ENCODE measurements at places on chromosomes 3 and 15.
A peak's percentile ranks its signal among the peaks of the same experiment; 100 is the strongest.

GRCh38 chr3:11140030-11140712 lies 14.1 kb upstream of the HRH1 start:
- DNase-seq, result peak; percentile 62

- no peak for DNase-seq
Measured at GRCh38 chr3:66527246-66527645, 26.4 kb upstream of the LRIG1 start.

DNA sequence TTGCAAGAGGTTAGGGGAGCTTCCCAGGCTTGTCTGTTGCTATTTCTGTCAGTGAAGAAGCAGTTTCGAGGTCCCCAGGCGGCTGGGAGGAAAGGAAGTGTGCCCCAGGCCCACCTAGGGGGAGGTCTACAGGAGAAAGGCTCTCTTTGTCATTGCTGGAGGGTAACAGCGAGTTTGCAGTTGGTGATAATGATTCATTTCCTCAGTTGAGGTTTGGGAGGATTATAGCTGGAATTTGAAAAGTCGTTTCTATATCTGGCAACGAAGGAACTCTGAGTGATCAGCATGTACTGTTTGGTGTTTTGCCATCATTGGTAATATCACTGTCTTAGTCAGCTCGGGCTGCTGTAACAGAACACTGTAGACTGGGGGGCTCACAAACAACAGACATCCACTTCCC lies 65.5 kb upstream of the UBE3A start:
- no peak for DNase-seq

DNA sequence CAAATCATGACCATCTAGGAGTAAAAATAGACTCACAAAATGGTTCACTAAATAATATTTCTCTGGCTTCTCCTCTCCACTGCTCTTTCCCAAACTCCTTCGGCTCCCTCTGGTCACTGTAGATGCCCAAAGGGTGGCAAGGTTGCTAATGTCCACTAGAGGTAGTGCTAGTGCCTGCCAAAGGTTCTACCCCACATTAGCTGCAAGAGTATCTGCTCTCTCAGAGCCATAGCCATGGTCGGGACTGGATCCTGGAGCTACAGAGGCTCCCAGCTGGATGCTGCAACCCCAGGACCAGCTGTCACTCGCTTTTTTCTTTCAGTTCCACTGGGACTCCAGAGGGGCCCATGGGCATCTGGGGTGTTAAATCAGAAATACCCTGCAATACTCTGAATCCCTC lies 8.5 kb downstream of the HTR3D start:
- peak; percentile 42 for DNase-seq

- no peak for DNase-seq
Measured at GRCh38 chr3:150662410-150663200, 41.1 kb downstream of the ERICH6 start.

DNA sequence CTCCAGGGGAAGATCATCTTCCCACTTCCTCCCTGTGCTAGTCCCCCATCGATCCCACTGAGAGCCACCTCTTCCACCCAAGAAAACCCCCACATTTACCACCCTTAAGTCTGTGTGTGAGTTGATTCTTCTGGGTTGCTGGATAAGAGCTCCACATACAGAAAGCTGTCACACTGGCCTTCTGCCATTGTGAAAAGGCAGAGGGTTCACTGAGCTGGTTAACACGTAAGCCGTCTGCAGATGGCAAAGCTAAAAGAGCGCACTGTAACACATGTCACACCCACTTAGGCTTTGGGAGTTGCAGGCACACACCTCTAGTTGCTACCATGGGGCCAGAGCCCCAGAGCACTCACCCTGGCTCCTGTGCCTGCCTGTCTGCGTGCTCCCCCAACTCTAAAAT lies 309.8 kb upstream of the LRRC3B start:
- no peak for DNase-seq

- DNase-seq, result no peak
Measured at GRCh38 chr15:27686369-27686768, 412.7 kb downstream of the OCA2 start.

DNA sequence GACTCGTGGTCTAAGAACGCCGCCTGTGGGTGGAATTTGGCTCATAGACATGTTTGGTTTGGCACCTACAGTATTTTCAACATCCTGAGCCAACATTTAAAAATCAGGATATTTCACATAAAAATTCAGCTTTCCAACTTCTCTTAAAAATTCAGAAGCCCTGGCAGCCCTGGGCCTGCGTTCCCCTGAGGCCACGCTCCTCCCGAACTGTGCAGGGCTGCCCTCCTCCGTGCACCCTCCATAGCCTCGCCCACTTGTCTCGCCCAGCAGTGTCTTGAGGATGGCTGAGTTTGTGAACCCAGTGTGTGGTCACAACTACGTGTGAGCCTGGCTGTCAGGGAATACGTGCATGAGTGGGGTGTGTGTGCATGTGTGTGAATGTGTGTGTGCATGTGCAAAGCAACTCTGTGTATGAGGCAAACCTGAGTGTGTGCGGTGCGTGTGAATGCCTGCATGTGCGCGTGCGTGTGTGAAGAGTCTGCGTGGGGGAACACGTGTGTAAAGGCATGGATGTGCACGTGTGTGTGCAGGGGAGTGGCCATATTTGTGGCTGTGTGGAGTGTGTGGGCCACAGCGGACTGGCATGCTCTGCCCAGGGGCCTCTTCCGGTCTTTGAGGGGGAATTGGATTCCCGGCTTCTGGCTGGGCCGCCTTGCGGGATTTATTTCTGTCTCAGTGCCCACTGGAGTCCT lies 30.9 kb downstream of the PTH1R start:
- DNase-seq, result peak; percentile 53

DNA sequence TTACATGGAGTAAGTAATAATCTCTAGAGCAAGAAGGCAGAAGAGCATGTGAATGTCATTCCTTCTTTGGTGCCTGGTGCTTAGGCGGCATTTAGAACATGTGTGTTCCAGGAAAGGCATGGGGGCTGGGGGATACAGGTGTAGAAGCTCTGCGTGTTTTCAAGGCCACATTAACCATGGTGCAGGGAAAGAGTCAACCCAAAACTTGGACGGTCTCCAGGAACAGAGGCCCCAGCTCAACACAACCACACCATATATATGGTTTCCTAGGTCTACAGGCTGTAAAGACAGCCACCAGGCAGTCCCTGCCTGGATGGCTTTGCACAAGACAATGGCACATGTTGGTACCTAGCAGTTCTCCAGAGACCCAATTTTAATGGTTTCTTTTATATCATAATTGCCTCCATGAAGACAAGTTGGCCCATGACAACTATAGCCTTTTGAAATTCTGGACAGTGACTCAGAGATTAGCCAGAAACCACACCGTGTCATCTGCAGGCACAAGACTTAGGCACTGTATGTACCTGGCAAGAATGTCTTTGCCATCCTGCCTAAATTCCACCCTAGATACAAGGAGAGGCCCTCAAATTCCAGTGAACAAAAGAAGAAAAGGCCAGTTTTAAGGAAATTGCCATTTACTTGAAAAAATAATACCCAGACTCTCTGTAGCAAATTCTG lies 25.0 kb upstream of the DGKG start:
- DNase-seq, result no peak

GRCh38 chr3:49327485-49327884 lies 12.4 kb downstream of the USP4 start:
- DNase-seq, result no peak

- no peak for DNase-seq
Measured at GRCh38 chr3:152593242-152593641, 241.7 kb upstream of the P2RY1 start.

DNA sequence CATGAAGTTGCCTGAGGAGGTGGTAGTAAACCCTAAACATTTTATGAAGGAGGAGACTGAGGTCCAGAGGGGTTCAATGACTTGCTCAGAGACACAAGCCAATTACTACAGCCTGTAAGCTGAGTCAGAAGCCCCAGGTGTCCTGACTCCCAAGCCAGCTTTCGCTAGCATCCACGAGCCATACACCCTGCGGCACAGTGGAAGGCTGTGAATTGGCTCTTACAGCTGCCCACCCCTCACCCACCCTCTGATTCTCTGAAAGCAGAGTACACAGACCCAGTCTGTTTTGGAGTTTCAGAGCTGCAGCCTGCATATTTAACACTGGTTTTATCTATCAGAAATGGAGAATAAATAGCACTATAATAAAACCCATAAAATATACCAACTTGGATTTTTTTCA lies 253.4 kb downstream of the IGSF11 start:
- no peak for DNase-seq

DNA sequence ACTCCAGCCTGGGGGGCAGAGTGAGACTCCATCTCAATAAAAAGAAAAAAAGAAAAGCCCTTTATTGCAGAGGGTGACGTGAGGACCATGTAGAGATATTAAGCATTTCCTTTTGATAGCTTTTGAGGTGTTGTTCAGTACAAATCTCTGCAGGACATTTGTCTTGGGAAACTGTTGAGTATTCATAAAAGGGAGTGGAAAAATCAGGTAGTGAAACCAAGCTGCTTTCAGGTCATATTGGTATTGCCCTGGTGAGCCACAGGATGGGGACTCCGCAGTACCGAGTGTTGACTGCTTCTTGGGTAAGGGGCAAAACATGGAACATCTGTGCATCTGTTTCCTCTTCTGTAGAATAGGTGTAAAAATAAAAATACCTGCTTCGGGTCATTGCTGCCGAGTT lies 9.9 kb downstream of the ITPR1 start:
- DNase-seq, result no peak

DNA sequence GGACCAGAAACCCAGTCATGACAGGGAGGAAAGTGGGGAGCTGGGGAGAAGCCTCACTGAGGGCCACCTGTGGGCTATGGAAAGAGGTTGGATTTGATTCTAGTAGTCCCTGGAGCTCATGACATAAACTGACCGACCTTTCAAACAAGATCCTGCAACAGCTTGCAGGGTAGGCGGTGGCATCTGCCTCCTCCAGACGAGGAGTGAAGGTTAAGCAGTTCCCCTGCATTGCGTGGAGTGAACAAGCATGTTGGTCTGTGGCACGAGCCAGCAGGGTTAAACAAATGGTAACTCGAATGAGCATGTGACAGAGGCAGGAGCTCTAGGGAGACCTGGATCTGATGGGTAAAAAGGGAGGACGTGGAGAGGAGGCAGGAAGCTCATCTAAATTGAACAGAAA lies 12.7 kb downstream of the TGM4 start:
- DNase-seq, result no peak

DNA sequence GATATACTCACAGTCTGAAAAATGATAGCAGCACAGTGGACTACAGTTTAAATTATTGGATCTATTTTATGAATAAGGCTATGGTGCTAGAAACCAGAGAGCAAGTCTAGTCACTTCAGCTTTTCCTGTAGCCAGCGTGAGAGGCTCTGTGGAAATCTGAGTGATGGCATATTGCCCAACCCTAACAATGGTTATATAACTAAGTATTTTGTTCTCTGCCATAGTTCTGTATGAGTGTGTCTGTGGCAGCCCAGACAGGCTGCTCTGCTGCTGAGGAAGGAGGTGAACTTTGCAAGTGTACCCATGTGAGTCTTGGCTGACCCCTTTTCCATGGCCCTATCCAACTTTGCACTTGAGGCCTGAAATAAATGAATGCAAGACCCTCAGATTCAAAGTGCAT lies 105.7 kb downstream of the LRTM1 start:
- DNase-seq, result peak; percentile 39

DNA sequence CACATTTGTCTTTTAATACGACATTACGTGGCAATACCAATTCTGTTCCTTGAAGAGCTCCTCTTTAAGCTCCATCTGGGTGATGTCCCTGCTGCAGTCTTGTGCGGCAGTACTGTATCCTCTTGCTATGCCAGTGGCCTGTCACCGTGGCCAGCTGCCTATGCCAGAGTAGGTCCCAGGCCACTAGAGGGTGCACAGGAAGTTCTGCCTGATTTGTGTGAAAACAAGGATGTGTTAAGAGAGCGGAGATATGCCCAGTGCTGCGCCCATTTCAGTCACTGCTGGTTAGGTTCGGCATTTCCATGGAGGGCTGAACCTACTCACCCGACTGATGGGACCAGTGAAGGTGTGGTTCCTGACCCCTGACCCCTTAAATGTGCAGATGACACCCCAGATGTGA lies 25.2 kb downstream of the NIPA1 start:
- DNase-seq, result no peak

GRCh38 chr3:194950906-194951628 lies 265.4 kb downstream of the FAM43A start:
- DNase-seq, result no peak

DNA sequence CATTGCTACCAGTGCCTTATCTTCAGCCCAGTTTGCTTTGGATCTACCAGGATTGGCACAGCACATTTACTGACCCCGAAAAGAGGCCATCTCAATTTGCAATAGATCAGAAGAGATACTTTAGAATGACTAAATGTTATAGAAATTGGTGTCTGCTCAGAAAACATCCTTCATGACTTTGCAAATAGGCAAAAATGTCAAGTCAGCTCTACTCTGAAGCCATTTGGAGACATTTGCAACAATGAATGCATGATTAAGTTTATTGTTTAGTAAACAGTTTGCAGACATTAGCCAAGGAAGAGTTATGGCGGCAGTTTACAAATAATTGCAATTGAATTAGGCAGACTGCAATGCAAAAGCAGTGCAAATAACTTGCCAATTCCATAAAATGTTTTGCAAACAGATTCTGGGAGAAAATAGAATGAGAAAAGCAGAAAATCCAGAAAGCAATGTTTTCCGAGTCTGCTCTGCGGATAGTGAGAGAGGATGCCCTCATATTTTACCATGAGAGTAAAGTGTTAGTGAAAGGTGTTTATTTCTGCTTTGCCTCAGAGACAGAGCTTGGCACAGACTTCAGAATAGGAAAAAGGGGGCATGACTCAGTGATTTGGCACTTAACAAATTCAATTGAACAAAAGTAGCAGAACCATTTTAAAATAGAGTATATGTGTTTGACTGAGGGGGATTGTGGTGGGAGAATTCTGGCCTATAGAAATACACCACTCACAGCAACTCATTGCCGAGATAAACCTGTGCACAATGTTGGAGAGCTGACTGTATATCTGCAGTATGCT lies 334.9 kb upstream of the NR2F2 start:
- no peak for DNase-seq

GRCh38 chr3:193262707-193263106 lies 21.7 kb downstream of the PLAAT1 start:
- DNase-seq, result no peak

DNA sequence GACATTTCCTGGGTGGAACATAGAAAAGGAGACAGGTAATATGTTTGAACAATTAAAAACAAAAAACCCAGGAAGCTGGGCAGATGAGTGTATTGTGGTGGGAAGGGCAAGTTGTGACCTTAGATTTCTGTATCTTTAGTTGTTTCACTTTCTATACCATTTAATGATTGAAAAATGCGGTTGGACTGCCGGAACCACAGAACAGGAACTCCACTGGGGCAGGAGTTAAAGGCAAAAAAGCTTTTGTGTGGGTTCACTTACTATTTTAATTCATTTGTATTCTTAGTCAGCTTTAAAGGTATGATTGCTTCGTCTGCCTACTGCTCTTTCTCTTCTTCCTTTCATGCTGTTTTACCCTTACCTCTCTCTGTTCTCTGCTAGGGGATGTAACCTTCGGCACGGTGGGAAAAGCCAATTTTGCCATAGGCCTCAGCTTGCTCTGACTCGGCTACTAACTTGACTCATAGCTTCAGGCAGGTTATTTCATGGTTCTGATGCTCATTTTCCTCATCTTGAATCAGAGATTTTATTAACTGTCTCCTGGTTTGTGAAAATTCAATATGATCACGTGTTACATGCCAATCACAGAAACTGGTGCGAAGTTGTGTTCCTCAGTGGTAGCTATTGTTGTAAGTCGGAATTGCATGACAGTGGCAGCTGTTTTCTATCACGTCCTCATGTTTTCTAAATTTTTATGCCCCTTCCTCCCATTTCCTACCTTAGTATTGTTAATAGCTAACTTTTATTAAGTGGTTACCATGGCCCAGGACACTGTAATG lies 1.6 kb upstream of the MCTP2 start:
- DNase-seq, result no peak

- DNase-seq, result no peak
Measured at GRCh38 chr15:84669726-84670125, 11.7 kb upstream of the NMB start.

- no peak for DNase-seq
Measured at GRCh38 chr3:188802645-188803044, 369.1 kb upstream of the TPRG1 start.

All from NCI-H2029 (cell line).